ENCODE measurements at places on chromosomes 3 and 15.

DNA sequence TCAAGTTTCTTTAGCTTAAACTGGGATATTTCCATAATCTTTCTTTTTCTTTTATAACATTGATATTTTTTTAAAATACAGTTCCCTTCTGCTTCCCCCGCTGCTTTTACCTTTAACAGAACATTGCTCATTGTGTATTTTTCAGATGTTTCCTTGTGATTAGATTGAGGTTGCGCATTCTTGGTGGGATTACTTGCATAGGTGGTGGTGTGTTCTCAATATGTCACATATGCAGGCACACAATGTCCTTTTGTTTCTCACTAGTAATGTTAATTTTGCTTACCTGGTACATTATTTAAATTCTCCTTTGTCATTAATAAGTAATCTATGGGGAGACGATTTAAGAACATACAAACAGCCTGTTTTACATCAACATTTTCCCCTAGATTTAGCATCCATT is 48.2 kb downstream of the HMG20A start:
- no peak for DNase-seq

DNA sequence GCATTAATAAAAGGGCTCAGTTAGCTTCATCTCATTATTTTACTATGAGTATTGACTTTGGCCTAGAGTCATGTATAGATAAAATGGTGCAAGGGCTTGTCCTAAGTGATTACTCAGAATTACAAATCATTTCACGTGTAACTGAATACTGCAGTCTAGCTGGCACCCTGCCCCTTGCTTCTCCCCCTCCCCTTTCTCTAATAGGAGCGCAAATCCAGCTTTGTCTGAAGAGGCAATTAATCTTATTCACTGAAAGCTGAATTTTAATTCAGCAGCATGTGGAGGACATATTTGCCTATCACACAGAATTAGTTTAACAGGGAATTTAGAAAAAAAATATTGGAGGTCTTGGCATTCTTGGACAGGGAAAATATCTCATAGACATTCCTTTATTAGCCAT is 412.1 kb upstream of the DPH6 start:
- no peak for DNase-seq

GRCh38 chr3:4943549-4943948 is 35.7 kb upstream of the BHLHE40 start:
- no peak for DNase-seq

DNA sequence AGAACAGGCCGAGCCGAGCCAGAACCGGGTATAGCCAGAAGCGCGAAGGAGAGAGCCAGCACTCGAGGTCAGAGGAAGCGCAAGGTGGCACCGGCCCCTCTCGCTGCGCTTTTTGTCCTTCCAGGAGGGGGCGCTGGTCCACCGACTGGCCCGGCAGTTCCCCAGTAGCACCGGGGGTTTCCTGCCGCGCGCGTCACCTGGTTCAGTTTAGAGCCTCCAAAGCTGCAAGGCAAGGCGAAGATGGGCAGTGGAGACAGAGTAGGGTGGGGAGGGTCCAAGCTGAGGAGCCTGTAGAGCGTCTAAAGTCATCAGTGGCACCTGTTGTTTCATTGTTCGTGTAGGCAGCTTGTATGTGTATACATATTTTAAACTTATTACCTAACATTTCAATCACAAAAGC is 7.6 kb upstream of the NR2E3 start:
- DNase-seq, result no peak

- no peak for DNase-seq
Measured at GRCh38 chr15:32933236-32933635, 215.4 kb downstream of the GREM1 start.

- no peak for DNase-seq
Measured at GRCh38 chr3:125054062-125054448, 1.7 kb downstream of the HEG1 start.

DNA sequence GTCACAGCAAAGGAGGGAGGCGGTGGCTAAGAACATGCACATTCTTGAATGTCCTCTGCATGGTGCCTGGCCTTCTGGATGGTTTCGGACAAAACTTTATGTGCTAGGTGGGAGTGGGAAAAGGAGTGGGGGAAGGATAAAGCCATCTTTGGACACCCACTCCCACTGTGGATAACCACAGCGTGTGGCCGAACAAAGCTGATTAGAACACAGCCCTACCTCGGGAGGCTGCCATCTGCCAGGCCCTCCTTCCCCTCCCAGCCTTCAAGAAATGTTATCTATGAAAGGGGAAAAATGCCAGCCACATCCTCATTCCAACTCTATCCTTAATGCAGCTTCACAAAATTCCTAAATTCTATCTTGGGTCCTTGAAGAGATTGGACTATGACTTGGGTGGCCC is 18.8 kb downstream of the AMOTL2 start:
- no peak for DNase-seq

DNA sequence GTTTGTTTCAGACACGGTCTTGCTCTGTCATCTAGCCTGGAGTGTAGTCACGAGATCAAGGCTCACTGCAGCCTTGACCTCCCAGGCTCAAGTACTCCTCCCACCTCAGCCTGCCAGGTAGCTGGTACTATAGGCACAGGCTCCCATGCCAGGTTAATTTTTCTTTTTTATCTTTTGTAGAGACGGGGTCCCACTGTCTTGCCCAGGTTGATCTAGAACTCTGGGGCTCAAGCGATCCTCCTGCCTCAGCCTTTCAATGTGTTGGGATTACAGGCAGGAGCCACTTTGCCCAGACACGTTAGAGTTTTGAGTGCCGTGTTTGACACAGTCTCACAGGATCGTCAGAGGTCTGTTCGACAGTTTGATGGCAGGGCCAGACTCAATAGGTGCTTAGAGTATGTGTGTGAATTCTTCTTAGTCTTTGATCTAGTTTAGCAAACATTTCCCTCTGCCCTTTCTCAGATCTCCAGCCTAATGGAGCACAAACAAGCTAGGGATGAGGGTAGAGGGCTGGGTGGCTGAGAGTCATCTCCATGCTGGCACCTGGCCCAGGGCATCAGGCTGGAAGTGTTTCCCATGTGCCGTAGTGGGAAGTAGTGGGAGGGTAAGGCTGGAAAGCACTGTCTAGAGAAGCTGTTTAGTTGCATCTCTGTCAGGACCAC is 66.1 kb upstream of the DLG1 start:
- no peak for DNase-seq

DNA sequence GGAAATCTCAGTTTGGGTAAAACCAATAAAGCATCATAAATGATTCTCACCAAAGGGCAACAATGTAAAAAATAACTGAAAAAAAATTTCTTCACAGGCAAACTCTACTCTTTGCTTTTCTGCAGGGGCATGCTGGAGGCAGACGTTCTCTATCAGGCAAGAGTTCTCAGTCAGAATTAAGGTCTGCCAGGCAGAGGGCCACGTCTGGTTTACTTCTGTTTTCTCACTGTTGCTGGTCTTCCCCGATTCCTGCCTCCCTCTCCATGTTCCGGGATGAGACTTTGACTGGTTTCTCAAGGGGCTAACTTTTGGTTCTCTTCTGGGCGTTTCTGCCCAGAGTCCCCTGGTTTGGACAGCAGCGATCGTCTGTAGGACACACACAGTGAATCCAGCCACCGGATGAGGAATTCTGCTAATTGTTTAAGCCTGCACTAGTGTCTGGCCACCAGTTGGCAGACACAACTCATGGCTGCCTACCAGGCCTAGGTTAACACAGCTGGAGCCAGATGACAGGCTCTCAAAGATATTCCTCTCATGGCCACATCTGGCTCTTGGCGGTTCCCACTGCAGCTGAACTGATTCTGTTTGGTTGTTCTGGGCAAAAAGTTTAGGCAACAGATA is 273.1 kb downstream of the FOXP1 start:
- no peak for DNase-seq

DNA sequence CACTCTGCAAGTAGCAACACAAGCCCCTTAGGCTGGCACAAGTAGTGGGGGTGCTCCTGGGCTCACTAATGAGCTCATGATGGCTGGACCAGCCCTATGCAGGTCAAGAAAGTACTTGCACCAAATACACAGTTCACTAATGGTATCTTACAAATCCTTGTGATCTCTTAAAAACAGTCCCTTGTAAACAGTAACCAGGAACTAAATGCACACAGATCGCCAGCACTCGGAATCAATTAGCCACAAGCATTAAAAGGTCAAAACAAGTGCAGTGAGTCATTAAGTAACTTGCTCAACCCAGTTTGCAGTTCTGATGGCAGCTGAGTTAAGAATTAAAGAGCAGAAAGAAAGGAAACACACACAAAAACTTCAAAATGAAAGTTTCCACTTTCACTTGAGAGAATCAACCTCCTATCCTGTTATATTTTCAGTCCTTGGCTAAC is 43.2 kb downstream of the ARHGEF3 start:
- DNase-seq, result no peak

DNA sequence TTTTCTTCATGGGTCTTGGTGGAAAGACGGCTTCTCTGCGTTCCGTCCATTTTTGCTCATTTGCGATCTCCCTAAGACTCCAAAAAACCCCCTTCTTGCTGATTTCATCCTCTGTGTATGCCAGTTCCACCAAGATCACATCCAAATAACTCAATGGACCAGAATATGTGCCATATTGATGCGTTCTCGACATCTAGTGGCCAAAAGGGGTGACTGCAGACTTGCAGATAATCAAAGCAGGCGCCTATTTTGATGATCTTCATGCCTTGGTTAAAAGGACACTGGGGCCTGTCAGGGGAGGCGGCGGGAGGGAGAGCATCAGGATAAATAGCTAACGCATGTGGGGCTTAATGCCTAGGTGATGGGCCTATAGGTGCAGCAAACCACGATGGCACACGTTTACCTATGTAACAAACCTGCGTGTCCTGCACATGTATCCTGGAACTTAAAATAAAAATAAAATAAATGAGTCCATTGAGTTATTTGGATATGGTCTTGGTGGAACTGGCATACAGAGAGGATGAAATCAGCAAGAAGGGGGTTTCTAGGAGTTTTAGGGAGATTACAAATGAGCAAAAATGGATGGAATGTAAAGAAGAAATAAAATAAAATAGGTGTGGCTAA is 104.2 kb upstream of the RAD18 start:
- no peak for DNase-seq

GRCh38 chr3:22779737-22780136 is 423.4 kb upstream of the UBE2E2 start:
- DNase-seq, result no peak

GRCh38 chr3:131431754-131432153 is 50.2 kb downstream of the NUDT16 start:
- no peak for DNase-seq

GRCh38 chr3:188775412-188775811 is 396.4 kb upstream of the TPRG1 start:
- no peak for DNase-seq

GRCh38 chr3:119382134-119382533 is 81.3 kb downstream of the TMEM39A start:
- no peak for DNase-seq

DNA sequence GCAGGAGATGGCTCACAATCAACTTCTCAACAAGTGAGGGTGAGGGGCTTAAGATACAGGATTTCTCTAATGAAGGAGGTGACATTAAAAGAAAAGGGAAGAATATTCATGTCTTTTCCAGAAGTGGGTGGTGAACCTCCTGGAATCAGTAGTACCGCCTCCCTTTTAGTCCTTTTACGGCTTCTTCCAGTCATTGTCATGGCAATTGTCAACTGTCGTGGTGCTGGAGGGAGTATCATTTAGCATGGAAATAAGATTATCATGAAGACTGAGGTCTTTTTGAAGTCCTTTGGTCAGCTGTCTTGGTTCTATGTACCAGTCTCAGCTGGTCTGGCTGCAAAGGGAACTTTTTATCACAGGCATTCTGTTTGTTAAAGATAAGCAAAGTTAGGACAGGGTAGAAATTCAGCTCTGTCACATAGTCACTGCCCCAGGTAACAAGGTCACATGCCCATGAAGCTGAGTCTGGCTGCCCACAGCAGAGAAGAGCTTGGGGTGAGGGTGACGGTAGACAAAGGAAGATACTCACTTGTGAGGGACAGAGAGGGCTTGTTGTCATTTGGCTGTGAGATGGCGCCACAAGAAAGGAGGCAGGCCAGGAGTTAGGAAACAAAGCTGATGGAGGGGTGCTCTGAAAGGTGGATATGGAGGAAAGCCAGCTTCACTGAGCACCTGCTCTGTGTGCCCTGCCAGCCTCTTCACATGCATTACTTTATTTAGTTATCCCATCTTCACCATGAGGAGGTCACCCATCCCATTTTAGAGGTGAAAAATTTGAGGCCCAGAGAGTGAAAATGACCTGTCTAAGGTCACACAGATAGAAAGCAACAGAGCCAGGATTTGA is 228.2 kb upstream of the TRIM42 start:
- no peak for DNase-seq
